ENCODE measurements at places on chromosomes 4 and X.

DNA sequence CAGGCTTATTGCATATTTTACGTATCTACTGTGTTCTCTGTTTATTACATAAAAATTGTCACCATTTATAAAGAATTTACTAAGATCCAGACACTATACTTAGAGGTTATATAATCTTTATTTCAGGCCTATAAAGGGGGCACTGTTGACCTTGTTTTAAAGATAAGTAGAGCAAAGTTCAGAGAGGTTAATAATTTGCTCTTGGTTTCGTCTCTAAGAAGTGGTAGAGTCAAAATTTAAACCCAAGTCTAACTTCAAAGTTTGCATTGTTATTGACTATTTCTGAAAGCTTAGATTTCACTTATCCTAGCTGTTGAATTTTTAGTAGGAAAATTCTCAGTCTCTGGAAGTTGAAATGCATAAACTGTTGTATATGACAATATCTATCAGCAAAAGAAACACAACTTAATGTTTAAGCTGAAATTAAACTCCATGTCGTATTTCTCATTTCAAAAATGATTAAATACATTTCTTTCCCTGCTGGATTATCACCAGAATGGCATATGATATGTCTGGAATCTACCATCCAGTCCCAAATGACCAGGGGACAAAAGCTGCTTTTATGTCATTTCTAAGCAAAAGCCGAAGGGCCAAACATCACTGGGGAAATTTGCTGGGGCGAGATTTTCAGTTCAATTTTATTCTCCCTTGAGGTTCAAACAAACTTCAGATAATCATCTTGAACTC is 138.4 kb downstream of the SLC7A11 start:
- DNase-seq: no peak

- DNase-seq: no peak
Measured at GRCh38 chr4:6201580-6202091, 1.3 kb upstream of the JAKMIP1 start.

- DNase-seq: peak; percentile 30
Measured at GRCh38 chr4:24003496-24003895, 113.6 kb upstream of the PPARGC1A start.

DNA sequence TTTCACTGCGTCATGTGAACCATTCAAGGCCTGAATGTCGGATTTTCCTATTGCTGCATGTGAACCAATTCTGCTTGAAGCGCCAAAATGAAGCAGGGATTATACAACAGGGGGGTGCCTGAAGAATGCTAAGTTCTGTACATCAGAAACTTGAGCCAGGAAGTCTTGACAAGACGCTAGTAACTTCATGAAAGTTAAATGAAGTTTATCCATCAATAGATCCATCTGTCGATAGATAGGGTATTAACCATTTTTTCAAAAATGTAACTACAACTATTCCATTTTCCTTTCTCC is 590 bp upstream of the NAF1 start:
- no peak for DNase-seq

DNA sequence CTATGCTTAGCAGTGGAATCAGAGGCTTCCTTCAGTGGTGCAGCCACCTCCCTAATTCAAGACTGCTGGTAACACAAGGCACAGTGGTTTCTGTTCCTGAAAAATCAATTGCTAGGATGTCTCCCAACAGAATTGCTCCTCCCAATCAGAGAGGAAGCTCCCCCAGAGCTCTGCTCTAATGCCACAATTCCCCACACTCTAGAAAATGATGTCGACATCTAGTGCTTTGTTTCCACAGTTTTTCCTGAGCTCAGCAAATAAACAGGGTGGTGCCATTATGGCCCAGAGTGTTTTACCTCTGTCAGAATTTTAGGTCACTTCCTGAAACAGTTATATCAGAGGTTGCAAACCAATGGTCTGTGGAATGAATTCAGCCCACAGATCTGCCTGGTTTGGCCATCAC is 24.7 kb downstream of the TAB3 start:
- DNase-seq: no peak

- no peak for DNase-seq
Measured at GRCh38 chr4:169439244-169439643, 168.5 kb upstream of the SH3RF1 start.

DNA sequence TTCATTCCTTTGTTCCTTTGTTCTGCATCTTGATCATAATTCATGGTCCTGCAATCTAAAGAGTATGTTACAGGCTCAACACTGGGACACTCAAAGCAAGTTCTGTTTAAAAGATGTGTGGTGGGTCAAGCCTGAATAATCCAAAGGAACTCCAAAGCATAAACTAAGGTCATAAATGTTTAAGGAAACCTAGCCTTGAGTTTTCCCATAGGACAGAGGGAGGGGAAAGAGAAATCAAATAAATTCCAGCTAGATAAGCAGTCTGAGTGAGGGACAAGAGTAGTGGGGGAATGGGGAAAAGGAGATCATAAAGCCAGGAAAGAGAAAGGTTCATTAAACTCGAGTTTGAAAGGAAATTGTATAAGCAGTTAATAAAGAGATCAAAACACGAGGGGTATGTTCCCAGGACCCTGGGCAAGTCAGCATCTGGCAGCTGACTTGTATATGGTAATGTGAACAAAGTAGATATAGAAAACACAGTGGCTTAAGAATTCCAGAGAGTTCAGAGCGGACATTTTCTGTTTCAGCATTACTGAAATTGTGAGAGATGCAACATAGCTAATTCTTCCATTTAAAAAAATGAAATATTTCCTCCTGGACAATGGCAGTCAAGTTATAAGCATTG is 125.8 kb upstream of the EDNRA start:
- DNase-seq: no peak

- no peak for DNase-seq
Measured at GRCh38 chr4:5887361-5888221, 5.3 kb downstream of the CRMP1 start.

GRCh38 chr4:158422546-158422945 is 99.1 kb upstream of the RXFP1 start:
- no peak for DNase-seq

All from fibroblast of skin of scalp (primary cell).